Endothelial cell of umbilical vein (primary cell): ENCODE measurements at places on chromosomes 5 and 9. TPM values are rescaled to one million over a fixed set of nuclear protein-coding genes. Genes with fewer than 3 reads are reported as not detected.

The ACTBL2 gene
- total RNA-seq: not detected in 2 replicates

DNA sequence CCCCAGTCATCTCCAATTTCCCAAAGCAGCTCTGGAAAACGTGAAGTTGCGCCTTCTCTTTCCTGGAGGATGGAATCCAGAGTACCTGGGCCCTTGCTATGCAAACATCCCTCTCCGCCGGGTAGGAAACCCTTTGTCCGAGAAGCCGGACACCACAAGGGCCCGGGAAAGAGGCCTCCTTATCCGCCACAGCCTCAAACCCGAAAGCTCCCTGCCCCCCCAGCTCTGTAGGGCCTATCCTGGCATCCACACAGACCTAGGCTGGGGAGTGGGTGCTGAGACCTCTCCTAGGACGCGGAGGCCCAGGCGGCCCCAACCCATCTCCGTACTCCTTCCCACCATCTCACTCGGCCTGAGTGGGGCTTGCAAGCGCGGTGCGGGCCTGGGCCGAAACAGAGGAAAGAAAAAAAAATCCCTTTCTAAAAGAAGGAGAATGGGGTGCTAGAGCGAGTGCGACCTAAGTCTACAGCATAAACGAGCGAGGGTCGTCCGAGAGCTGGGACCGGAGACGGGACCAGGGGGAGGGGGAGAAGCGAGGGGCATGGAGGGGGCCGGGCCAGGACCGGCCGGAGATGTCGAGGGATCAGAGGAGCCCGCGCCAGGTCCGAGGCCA is 624 bp downstream of the FBXW11 start:
- peak; percentile 46 for DNase-seq

- no peak for DNase-seq
Observed at GRCh38 chr9:21392270-21392669, 7.1 kb upstream of the IFNA2 start.

DNA sequence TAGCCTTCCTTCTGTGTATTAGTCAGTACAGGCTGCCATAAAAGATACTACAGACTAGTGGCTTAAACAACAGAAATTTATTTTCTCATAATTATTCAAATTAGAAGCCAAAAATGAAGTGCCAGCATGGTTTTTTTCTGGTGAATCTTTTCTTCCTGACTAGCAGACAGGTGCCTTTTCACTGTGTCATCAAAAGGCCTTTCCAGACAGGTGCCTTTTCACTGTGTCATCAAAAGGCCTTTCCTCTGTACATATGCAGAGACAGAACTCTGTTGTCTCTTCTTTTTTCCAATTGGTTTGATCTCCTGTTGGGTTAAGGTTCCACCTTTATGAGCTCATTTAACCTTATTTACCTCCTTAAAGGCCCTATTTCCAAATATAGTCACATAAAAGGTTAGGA is 599.9 kb downstream of the ISL1 start:
- no peak for DNase-seq
